ENCODE measurements at places on chromosomes 1 and 21.

- peak; percentile 74 for DNase-seq
Observed at GRCh38 chr1:6727535-6727934, 25.9 kb upstream of the DNAJC11 start.

GRCh38 chr21:46189213-46189958, 5.1 kb upstream of the SPATC1L start:
- peak; percentile 82 for DNase-seq

DNA sequence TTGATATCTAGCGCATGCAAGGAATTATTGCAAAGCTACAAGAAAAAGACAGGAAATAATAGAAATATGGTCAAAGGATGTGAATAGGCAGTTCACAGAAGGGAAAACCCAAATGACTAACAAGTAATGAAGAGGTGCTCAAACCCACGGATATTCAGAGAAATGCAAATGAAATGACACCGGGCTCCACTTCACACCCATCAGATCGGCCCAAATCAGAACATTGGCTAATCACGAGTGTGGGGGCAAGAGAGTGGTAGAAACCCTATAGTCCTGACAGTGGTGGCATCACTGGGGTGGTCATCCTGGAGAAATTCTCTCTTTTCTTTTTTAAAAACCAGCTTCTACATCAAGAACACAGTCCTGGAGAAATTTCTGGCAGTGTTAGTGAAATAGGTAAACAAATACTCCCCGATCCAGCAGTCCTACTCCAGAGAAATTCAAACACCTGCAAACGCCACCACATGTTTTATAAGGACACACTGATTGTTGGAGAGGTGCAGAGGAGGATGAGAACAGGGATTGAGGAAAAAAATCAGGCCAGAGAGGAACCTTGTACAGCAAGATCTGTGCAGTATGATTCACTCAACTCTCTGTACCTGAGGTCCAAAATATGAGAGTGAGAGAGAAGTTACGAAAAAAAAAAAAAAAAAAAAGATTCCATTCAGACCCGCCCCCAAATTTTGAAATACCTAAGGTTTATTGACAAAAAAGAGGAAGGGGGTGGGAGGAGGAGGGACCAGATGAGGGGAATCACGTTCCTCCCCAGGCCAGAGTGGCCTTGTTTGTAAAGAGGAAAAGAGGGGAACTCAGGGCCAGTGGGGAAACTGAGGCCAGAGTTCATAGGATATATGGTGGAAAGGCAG, 9.2 kb upstream of the TNFRSF1B start:
- DNase-seq = no peak

DNA sequence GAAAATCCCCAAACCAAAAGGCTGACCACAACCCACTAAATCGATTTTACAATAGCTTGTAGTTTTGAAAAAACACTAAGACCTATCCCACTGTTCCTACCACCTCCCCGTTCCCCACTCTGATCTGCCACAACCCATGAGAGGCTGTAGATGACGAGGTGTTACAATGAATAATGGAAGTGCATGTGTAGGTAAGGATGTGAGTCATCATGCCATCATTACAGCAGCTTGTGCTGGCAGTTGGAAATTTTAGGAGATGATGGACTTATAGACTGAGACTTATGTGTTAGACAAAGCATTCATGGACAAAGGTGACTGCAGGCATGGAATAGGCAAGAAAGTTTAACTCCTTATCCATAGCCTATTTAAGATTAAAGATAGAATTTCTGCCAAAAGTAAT, 184.7 kb upstream of the CACYBP start:
- peak; percentile 75 for DNase-seq

DNA sequence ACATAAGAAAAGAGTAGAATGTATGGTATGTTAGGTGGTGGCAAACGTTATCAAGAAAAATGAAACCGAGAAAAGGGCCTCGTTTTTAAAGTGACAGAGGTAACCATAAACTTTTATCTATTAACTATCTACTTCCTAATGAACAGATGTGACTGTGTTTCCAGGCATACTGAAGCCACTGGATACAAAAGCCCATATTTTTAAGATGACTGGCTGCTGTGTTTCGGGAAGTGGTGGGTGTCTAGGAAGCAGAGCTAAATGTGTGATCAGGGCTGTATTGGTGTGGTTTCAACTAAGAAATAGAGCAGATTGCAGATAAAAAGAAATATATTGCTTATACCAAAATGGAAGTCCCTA, 71.8 kb downstream of the CHRM3 start:
- no peak for DNase-seq

DNA sequence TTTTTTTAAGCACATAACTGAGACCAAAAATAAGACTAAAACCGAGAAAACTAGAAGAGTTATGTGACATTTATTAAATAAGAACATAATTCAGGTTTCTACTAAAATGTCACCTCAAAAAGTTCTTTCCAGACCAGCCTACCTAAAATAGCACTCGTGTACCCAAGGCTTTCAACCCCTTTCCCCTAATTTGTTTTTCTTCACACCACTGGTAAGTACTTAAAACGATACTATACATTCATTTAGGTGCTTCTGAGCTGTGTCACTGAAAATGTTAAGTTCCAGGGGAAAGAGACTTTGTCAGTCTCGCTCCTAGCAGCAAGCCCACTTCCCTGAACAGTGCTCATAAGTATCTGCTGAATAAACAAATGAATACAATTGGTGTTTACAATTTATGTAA, 6.8 kb downstream of the RRAGC start:
- no peak for DNase-seq

DNA sequence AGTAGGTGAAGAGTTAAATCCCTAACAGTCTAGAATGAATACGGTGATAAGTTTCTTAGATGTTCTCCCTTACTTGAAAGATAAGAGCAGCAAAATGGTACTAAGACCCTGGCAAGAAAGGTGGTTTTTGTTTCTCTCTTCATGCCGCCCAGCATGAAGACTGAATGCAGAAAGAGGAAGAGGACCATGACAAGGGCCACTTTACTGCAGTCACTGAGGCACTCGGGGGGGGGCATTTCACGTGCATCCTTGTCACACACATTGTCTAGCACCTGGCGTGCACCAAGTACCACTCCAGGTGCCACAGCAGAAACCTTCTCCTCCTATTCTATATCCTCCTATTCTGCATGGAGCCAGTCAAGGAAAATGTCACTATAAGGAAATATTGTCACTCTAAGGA, 222.0 kb downstream of the TOMM20 start:
- DNase-seq = no peak

- DNase-seq = no peak
Observed at GRCh38 chr21:45163413-45164123, 89.2 kb downstream of the ADARB1 start.

GRCh38 chr1:209431813-209432442, 151.6 kb upstream of the CAMK1G start:
- DNase-seq = no peak

- DNase-seq = peak; percentile 87
Observed at GRCh38 chr1:156445789-156446263, 54.7 kb downstream of the MEF2D start.

DNA sequence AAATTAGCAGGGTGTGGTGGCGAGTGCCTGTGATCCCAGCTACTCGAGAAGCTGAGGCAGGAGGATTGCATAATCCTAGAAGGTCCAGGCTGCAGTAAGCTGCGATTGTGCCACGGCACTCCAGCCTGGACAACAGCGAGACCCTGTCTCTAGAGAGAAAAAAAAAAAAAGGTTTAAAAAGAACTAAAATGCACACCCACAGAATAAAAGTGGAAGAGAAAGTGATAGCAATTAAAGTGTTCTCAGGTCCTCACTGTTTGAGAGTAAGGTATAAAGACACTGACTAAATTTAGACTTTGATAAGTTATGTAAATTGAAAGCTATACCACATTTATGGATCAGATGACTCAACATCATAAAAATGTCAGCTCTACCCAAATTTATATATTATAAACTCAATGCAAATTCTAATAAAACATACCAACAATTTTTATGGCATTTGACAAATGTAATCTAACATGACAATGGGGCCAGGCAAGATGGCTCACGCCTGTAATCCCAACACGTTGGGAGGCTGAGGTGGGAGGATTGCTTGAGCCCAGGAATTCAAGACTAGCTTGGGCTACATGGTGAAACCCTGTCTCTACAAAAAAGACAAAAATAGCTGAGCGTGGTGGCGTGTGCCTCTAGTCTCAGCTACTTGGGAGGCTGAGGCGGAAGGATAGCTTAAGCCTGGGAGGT, 11.8 kb downstream of the ZBTB17 start:
- DNase-seq = no peak

DNA sequence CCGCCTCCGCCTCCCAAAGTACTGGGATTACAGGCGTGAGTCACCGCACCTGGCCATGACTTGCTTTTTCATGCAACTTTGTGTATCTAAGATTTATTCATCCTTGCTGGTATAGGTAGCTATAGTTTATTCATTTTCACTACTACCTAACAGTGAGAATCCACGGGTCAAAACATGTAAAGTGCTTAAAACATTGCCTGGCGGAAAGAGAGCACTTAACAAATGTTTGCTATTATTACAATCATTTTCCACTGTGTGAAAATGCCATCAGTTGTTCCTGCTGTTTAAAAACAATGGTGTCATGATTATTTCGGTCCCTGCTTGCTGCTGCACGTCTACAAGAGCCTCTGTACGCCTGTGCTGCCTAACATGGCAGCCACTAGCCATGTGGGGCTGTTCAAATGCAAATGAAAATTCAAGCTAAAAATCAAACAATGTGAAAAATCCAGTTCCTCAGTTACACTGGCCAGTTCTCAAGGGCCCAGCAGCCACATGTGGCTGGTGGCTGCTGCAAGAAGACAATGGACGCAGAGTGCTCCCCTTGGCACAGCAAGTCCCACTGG, 65.1 kb downstream of the CLSTN1 start:
- no peak for DNase-seq

GRCh38 chr1:74681449-74681848, 7.9 kb upstream of the ERICH3 start:
- DNase-seq = no peak

DNA sequence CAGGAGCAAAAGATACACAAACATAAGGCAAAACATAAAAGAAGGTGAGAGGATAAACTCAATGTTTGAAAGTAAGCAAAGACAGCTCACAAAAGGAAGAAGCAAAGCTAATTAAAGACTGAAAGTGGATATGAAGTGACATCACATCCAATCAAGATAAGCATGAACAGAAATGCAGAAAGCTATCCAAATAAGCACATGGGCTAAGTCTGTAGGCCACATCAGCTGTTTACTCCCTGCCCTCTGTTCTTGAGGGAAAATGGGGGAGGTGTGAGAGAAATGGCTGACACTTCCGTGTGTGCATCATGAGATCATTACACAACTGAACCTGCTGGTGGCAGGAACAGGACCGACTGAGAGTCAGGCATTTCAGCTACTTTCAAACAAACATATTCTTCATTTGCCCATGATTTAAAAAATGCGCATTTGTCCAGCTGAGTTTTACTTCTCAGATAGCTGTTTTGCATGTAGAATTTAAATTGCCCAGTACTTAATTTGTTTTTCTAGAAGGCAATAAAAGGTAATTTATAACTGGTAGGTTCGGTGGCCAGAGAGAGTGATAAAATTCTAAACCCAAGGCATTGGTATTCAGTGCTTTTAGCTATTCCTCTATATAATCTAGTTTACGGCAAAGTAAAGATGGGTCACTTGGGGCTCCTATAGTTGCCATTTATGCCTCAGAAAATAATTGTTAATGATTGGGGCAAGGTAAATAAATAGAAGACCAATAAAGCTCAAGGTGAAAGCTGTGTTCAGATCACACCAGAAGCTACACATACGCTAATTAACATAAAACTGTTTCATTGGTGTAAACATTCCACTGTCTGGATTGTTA, 27.2 kb upstream of the MAN1A2 start:
- peak; percentile 63 for DNase-seq

DNA sequence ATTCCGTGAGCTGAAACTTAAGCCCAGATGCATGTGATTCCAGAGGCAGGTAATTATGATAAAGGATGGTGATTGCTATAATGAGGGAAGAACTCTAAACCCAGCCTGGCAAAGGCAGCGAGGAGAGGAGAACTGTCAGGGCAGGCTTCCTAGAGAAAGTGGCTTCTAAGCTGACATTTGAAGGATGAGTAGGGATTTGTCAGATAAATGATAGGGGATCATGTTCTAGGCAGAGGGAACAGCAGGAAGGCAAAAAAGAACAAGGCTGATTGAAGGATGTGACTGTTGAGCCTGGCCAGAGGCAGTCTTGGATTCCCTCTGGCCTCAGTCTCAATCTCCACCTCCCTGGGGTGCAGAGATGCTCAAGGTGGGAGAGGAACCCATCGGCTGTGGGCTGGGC, 146.4 kb upstream of the POU3F1 start:
- DNase-seq = no peak

DNA sequence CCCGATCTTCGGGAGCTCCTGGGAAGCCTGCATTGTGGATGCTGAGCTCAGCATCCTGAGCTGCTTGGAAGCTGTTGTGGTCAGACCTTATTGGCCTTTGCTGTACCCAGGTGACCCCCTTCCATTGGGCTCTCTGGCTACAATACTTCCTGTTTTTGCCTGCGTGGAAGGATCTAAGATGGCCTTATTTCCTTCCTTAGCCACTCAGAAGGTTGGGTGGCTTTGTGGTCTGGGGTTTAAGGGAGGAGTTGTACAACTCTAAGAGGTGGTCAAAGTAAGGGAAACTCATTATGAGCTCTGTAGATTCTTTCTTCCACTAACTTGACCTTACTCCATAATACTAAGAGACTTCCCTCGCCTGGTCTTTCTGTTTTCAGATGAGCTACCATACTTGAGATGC, 17.7 kb downstream of the PFKFB2 start:
- DNase-seq = no peak

DNA sequence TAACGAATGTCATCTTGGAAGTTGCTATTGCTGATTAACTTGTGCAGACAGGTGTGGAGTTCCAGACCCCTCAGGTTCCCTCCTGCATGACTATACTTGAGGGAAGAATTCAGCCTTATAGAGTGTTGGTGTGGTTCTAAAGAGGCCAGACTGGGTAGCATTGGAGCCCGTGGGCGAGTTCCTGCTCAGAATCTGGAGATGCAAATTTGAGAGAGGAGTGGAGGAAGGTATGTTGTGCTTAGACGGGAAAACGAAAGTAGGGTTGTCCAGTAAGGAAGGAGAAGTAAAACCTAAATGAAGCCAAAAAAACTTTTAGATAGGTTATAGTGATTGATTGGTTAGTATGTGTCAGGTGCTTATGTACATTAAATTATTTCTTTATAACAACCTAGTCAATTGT, 79.2 kb downstream of the ZNF326 start:
- no peak for DNase-seq

- peak; percentile 67 for DNase-seq
Observed at GRCh38 chr1:31717341-31717740, 13.5 kb upstream of the COL16A1 start.

DNA sequence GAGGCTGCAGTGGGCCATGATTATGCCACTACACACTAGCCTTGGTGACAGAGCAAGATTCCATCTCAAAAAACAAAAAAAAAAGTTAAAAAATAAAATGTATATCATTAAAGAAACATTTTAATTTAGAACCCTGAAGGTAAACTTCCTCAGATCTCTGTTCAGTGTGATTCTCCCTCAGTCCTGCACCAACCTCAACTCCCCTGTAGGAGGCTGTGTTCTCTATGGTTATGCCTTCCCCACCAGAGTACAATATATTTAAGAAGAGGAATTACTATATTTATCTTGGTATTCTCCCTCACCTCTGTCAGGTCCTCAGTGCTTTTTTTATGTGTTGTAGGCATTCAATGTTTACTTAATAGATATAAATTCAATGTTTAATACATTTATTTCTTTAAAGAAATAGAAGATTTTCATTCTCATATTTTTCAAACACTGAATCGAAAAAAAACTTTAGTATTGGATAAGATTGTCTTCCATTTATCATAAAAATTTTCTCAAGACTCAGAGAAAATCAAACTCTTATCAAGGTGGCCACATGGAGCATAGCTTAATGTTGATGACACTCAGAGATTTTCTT, 4.8 kb upstream of the LRRC8B start:
- peak; percentile 74 for DNase-seq

GRCh38 chr1:9629445-9630201, 21.9 kb upstream of the PIK3CD start:
- DNase-seq = no peak
